ENCODE measurements at places on chromosomes 16 and 17.

DNA sequence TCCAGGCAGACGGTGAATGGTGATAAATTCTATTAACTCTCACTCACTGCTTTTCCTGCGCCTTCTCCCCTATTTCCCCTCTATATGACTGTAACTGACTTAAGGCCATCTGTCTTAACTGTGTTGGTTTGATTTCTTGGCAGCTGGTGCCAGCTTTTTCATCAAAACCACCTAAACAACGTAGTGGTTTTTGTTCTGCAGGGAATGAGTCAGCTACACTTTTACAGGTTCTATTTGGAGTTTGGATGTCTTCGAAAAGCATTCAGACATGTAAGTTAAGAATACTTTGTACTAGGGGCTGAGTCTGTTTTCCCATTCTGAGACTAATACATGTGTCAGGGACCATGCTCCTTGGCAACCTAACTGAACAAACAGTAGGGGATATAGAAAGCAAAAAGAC, 8.5 kb downstream of the REXO5 start:
- DNase-seq: no peak

GRCh38 chr17:2373179-2373578, 27.7 kb downstream of the MNT start:
- no peak for DNase-seq

DNA sequence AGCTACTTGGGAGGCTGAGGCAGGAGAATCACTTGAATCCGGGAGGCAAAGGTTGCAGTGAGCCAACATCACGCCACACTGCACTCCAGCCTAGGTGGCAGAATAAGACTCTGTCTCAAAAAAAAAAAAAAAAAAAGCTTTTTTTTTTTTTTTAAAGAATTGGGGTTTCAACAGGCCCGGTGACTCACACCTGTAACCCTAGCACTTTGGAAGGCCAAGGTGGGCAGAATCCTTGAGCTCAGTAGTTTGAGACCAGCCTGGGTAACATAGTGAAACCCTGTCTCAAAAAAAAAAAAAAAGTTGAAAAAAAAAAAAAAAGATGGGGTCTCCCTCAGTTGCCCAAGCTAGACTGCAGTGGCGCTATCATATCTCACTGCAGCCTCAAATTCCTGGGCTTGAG, 6.6 kb upstream of the HEXIM2 start:
- DNase-seq: no peak

DNA sequence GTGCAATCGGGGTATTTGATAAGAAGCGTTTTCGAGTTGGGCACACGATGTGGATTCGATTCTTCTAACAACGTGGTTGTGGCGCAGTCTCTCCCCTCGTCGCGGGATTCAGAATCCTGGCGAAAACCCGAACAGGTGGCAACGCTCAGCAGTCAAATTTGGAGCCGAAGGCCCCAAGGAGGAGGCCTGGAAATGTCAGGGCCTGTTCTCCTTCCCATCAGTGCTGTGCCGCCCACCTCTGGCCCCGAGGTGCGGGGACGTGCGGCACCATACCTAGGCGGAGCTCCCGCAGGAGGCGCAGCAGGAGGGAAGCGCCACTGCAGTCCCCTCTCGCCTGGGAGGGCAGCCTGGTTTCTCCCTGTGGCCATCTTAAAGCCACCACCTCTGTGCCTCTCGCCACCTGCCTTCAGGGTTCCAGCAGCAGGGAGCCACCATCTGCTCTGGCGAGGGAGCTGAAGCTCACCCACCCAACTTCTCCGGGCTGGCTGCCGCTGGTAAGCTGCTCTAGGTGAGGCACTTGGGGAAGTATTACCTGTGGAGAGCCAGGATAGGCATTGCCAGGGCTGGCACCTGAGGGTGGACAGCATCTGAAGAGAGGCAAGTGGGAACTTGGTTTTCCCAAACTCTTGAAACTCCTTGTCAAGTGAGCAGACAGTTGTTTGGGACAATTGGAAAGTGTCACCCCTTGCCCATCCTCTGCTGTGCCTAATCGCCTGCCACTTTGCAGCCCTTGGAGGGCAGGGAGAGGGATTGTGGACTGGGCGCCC, 2.6 kb upstream of the AATF start:
- DNase-seq: no peak

DNA sequence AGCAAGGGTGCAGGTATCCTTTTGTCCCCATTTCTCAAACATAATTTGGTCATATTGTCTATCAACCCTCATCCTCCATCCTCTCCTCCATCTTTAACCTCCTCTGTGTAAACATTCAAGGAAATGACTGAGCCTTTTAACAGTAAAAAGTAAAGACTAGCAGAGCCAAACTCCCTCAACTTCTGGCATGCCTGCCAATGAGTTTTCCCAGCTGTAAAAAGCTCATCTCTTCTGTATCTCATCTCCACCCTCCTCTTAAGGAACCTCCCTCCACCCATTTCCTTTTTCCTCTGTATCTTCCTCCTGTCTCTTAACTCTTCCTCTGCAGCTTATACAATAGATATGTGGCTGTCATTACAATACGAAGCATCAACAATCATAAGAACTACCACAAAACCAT, 76.9 kb upstream of the PSMD7 start:
- no peak for DNase-seq

GRCh38 chr16:12680531-12680930, 123.2 kb downstream of the CPPED1 start:
- DNase-seq: no peak

- DNase-seq: no peak
Observed at GRCh38 chr16:52227851-52228250, 319.1 kb downstream of the TOX3 start.

- no peak for DNase-seq
Observed at GRCh38 chr17:62615503-62615902, 12.0 kb upstream of the MRC2 start.

DNA sequence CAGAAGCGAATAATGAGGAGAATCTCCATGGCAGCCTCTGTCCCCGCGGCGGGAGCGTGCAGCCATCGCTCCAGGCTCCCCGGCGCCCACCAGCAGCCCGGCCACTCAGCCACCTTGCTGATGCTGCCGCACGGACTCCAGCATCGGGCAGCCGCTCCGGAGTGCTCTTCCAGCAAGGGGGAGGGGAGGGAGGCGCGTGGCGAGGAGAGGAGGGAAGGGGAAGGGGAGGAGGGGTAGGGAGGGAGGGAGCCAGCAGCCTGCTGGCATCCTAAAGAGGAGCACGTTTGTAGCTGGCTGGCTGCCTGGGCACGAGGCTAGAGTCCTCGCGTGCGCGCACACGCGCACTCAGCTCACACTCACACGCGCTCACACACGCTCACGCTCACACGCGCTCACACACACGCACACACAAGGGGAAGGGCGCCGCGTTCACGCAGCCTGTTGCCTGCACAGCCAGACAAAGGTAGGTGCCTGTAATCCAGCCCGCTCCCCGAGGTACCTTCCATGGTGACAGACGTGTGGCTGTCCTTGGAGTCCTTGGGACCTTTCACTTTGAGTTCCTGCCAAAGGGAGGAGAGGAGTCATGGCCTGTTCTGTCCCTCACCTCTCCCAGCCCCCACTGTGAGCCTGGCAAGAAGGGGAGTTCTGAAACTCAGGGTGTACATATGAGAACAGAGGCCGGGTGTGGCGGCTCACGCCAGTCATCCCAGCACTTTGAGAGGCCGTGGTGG, 82.1 kb downstream of the TIMM22 start:
- no peak for DNase-seq

- no peak for DNase-seq
Observed at GRCh38 chr16:68414581-68414980, 33.7 kb downstream of the SMPD3 start.

DNA sequence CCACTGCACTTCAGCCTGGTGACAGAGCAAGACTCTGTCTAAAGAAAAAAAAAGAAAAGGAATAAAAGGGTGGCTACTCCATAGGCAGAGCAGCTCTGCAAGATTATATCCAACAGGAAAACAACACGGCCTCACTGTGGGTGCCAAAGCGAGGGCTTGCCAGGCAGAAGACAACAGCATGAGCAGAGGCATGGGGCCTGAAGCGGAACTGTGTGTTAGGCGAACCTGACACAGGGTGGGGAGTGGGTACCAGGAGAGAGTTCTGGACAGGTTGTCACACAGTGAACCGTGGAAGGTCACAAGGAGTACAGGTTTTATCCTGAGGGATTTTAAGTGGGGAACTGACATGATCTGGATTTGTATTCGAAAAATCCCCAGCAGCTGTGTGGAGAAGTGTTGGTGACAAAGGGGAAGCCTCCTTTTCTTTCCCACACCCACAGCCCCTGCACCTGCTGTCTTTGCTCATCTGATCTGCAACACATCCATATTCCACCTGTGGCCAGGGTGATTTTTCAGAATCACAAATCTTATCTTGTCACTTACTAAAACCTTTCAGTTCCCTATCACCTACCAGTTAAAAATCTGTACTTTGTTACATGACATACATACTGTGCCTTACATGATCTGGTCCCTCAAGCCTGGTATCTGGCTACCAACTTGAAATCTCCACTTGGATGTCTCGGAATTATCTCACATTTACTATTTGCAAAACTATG, 23.2 kb upstream of the ARHGAP17 start:
- DNase-seq: no peak
